Spleen (tissue), 13 donors: ENCODE measurements at places on chromosomes 7 and 10. TPM values are rescaled to one million over a fixed set of nuclear protein-coding genes. Genes with fewer than 3 reads are reported as not detected.
A peak's percentile ranks its signal among the peaks of the same experiment; 100 is the strongest.

- no peaks in the 10 kb centered on the region for H3K36me3 ChIP-seq
- H3K27me3 ChIP-seq = peaks cover 21% of the 10 kb centered on the region
- no peak overlapping the region for H3K4me3 ChIP-seq
- no peak overlapping the region for H3K27ac ChIP-seq
These were observed 5.4 kb downstream of the EMX2 start for GRCh38 chr10:117547716-117548668.

GRCh38 chr7:70833726-70834125 is 298.2 kb upstream of the GALNT17 start:
- no peak for DNase-seq
- H3K27me3 ChIP-seq = peaks cover 28% of the 10 kb centered on the region
- no peaks in the 10 kb centered on the region for H3K36me3 ChIP-seq
- H3K4me1 ChIP-seq = peaks cover 13% of the 10 kb centered on the region
- H3K4me3 ChIP-seq = no peak overlapping the region

DNA sequence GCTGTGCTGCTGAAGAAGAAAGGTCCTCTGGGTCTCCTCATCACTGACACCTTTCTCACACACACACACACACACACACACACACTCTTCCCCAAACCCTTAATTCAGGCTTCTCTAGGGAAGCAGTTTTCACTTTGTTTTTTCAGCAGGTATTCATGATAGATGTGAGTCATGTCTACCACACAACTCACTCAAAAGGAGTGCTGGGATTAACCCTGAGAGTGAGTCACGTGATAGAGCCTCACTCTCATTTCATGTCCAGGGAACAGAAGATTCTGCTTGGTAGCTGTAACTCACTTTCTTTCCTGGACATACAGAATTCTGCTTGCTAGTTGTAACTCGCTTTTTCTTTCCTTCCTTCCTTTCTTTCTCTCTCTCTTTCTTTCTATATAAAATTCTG is 45.4 kb downstream of the VIM start:
- no peak for DNase-seq
- H3K4me3 ChIP-seq = no peak overlapping the region
- H3K27me3 ChIP-seq = peaks cover 6% of the 10 kb centered on the region
- H3K4me1 ChIP-seq = no peaks in the 10 kb centered on the region
- H3K27ac ChIP-seq = no peak overlapping the region

- no peaks in the 10 kb centered on the region for H3K27me3 ChIP-seq
- no peak for DNase-seq
- no peak overlapping the region for H3K27ac ChIP-seq
These were observed 186.2 kb downstream of the REEP3 start for GRCh38 chr10:63707254-63707910.

DNA sequence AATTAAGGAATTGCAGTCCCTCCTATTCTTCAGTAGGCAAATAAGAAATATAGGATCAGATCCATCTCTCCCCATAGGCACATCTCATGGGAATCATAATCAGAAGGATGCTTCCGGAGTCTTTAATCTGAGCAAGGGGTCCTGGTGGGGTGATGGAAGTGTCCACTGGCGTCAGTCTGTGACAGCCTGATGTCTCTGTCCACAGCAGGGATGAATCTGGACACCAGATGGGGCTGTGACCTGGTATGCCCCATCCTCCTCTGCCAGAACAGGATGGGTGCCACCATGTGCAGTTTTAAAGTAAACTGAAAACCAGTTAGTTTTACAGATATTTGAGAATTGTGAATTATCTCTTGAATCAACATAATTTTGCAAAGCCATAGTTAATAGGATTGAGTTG is 148.7 kb downstream of the C1GALT1 start:
- DNase-seq = no peak
- no peak overlapping the region for H3K4me3 ChIP-seq
- no peaks in the 10 kb centered on the region for H3K27me3 ChIP-seq
- no peaks in the 10 kb centered on the region for H3K36me3 ChIP-seq
- no peaks in the 10 kb centered on the region for H3K4me1 ChIP-seq

DNA sequence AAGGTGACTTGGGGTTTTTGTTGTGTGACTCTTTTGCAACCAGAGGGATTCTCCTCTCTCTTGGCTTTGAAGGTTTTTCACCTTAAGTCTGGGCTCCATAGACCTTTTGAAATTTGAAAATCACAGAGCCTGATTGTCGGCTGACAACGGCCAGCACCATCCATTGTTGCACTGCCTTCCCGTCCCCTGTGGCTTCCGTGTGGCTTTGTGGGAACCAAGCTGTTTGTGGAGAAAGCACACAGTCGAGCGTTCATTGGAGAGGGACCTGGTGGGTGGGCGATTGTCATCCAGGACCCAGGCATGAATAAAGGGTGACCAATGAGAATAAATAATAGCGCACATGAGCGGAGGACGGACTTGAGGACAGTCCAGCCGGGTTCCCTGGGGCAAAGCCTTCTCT is 7.4 kb upstream of the RAMP3 start:
- H3K4me3 ChIP-seq = no peak overlapping the region
- DNase-seq = peak; percentile 36
- no peaks in the 10 kb centered on the region for H3K36me3 ChIP-seq
- H3K4me1 ChIP-seq = peaks cover 7% of the 10 kb centered on the region

DNA sequence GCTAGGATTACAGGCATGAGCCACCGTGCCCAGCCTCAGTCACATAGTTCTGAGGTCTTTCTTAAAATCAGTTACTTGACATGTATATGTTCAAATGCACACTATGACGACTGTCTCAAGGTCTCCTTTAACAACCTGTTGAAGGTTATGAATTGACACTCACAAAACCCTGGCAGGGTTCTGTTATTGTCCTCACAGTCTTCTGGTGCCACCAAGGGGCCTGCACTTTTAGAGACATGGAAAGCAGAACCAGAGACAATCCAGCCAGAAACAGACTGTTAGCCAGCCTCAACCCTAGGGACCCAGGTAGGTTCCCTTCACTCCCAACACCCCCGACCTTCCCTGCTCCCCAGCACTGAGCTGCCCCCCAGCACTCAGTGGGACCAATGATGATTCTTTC is 26.4 kb downstream of the TEX36 start:
- H3K27ac ChIP-seq = no peak overlapping the region
- H3K27me3 ChIP-seq = no peaks in the 10 kb centered on the region
- DNase-seq = no peak

DNA sequence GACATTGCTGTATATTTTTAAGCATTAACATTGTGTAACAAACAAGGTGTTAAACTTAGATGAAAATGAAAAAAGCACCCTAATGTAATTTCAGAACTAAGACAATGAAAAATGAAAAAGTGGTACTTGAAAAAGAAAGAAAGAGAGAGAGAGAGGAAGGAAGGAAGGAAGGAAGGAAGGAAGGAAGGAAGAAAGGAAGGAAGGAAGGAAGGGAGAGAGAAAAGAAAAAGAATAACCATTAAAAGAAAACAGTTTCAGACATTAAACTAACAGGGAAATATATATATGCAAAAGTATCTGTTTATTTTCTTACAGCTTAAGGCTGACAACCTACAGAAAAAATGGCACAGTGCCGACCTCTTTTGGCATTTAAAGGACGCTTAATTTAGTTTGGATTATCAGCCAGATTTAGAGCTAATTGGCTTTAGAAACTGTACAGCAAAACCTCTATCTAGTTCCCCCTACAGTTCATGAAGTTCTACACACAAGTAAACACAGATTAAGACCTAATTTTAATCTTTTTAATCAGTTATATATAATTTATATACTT is 13.8 kb downstream of the MTERF1 start:
- no peak overlapping the region for H3K4me3 ChIP-seq
- no peaks in the 10 kb centered on the region for H3K4me1 ChIP-seq
- H3K27ac ChIP-seq = no peak overlapping the region
- H3K36me3 ChIP-seq = peaks cover 20% of the 10 kb centered on the region
- no peak for DNase-seq
- H3K27me3 ChIP-seq = no peaks in the 10 kb centered on the region

- H3K27me3 ChIP-seq = no peaks in the 10 kb centered on the region
- H3K27ac ChIP-seq = peak overlapping the region; percentile 26
- H3K4me3 ChIP-seq = no peak overlapping the region
These were observed 26.4 kb downstream of the PDLIM1 start for GRCh38 chr10:95264227-95265051.

GRCh38 chr10:34967335-34967880 is 122.7 kb downstream of the CUL2 start:
- H3K27ac ChIP-seq = no peak overlapping the region
- H3K36me3 ChIP-seq = no peaks in the 10 kb centered on the region
- no peaks in the 10 kb centered on the region for H3K4me1 ChIP-seq
- H3K4me3 ChIP-seq = no peak overlapping the region

DNA sequence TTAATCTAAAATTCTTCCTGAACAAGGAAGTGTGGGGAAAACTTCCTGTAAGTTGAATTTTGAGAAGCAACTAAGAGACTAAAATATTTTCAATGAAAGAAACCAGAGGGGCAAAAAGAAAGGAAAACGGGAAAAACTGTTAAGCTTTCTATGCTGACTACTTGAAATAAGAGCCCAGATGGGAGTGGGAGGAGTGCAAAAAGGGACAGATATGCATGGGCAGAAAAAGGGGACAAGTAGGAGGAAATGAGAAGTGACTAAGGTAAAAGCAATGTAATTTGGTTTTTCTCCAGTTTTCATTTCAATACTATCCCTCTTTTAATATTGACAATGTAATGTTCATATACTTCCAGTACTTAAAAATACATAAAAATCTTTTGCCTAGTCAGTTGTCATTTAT is 11.1 kb downstream of the OGA start:
- no peak overlapping the region for H3K4me3 ChIP-seq
- peaks cover under 1% of the 10 kb centered on the region for H3K4me1 ChIP-seq
- no peaks in the 10 kb centered on the region for H3K27me3 ChIP-seq
- H3K27ac ChIP-seq = no peak overlapping the region
- DNase-seq = no peak

GRCh38 chr10:77943121-77943901 is 16.8 kb upstream of the DLG5 start:
- no peaks in the 10 kb centered on the region for H3K36me3 ChIP-seq
- no peaks in the 10 kb centered on the region for H3K27me3 ChIP-seq
- no peak overlapping the region for H3K4me3 ChIP-seq

GRCh38 chr10:31867646-31868045 is 61.0 kb downstream of the ARHGAP12 start:
- no peak overlapping the region for H3K4me3 ChIP-seq
- H3K36me3 ChIP-seq = no peaks in the 10 kb centered on the region
- peaks cover 58% of the 10 kb centered on the region for H3K4me1 ChIP-seq
- H3K27me3 ChIP-seq = no peaks in the 10 kb centered on the region
- no peak for DNase-seq
- no peak overlapping the region for H3K27ac ChIP-seq

GRCh38 chr7:123051916-123052315 is 56.4 kb upstream of the TAS2R16 start:
- no peak for DNase-seq
- H3K36me3 ChIP-seq = no peaks in the 10 kb centered on the region
- H3K27me3 ChIP-seq = no peaks in the 10 kb centered on the region
- H3K4me1 ChIP-seq = no peaks in the 10 kb centered on the region
- H3K4me3 ChIP-seq = no peak overlapping the region

DNA sequence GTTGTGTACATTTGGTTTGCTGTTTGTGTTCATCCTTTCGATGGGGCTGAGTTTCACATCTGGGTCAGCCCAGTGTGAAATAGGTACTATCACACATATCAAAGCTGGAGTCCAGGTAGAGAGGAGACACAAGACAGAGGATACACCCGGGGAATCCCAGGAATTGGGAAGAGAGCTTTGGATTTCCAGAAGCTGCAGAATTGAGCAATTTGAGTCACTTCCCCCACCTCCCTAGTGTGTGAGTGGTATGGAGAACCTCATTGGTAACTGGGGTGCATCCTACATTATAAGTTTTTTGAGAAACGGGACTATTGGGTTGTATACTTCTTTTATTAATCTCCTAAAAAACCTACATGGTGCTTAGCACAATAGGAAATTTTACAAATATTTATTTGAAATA is 12.1 kb upstream of the PDSS1 start:
- no peaks in the 10 kb centered on the region for H3K36me3 ChIP-seq
- H3K27ac ChIP-seq = no peak overlapping the region
- DNase-seq = no peak
- H3K27me3 ChIP-seq = no peaks in the 10 kb centered on the region
- H3K4me1 ChIP-seq = peaks cover 8% of the 10 kb centered on the region

- no peaks in the 10 kb centered on the region for H3K4me1 ChIP-seq
- DNase-seq = no peak
- H3K4me3 ChIP-seq = no peak overlapping the region
- no peak overlapping the region for H3K27ac ChIP-seq
- H3K27me3 ChIP-seq = no peaks in the 10 kb centered on the region
These were observed 7.8 kb downstream of the NPS start for GRCh38 chr10:127556916-127557315.

Gene ASB13
- total RNA-seq = 18.0 TPM

Gene AKR1E2
- total RNA-seq = 1.3 TPM

Gene NUDT5
- 63.4 TPM for total RNA-seq
